ENCODE measurements at places on chromosomes 2 and 18.

DNA sequence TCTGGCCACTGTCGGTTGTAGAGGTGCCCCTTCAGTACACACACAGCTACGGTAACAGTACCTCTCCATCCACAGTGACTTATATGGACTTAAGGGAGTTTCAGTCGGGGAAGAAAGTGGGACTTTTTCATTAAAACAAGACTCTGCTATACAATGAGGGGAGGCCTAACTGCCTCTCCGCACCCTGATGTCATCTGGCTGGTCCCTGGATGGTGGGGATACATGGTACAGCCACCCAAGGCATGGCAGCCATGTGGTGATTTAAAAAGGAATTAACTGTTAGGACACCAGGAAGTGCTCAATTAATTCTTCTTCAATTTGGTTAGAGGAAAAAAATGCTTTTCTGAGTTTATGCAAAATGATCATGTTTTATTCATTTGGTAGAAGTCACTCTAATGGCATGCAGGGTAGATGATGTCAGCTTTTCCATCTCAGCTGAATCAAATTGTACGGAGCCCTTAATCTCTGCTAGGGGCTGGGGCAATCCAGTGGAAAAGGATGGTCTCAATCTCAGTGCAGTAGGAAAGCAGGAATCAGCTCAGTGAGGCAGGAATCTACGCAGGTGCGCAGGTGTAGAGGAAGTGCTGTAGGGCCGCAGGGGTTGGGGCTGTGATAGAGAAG is 243.9 kb downstream of the PRKCE start:
- DNase-seq, result no peak

DNA sequence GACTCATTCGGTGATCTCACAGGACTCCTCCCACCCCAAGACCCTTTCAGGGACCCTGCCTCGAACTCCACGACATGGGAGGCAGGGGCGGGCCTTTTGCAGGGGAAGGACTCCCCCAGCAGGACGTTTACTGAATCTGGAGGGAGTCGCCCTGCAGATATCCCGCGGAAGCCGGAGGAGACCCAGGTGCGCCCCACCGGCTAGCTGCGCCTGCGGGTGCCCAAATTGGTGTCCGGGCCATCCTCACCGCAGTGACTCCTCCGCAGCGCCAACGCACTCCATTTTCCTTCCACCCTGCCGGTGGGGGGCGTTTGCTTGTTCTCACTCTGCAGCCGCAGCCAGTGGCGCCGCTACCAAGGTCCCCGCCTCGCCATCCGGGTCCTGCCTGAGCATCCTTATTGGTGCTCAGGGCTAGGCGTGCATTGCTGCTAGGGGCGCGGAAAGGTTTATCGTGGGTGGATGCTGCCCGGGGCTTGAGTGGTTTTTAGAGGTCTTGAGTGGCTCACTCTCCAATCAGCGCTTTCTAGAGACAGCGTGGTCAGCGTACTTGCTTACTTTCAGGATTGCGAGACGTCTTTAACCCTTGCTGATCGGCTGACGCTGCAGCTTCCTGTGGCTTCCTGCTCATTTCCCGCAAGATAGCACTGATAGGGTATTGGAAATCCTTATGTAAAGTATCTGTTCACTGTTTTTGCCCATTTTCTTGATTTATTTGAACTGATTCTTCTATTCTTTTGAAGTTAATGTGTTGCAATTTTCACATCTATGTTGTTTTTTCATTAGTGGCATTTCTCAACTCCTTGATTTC is 81.4 kb downstream of the BIN1 start:
- DNase-seq, result peak; percentile 55

DNA sequence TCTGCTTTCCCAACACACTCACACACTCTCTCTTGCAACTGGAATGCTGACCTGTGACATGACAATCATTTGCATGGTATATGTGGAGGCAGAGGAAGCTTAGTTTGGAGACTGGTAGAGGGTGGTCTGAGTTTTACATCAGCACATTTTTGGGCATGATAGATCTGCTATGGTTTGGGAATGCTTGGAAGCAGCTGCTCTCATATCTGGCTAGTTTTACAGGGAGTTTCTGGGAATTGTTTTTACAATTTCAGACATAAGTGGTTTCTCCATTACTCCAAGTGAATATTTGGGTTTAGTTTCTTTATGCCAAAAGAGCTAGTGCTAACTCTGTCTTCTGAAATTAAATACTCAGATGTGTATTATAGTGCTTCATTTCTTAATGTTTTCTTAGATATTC is 977.6 kb downstream of the SUCLG1 start:
- DNase-seq, result no peak

DNA sequence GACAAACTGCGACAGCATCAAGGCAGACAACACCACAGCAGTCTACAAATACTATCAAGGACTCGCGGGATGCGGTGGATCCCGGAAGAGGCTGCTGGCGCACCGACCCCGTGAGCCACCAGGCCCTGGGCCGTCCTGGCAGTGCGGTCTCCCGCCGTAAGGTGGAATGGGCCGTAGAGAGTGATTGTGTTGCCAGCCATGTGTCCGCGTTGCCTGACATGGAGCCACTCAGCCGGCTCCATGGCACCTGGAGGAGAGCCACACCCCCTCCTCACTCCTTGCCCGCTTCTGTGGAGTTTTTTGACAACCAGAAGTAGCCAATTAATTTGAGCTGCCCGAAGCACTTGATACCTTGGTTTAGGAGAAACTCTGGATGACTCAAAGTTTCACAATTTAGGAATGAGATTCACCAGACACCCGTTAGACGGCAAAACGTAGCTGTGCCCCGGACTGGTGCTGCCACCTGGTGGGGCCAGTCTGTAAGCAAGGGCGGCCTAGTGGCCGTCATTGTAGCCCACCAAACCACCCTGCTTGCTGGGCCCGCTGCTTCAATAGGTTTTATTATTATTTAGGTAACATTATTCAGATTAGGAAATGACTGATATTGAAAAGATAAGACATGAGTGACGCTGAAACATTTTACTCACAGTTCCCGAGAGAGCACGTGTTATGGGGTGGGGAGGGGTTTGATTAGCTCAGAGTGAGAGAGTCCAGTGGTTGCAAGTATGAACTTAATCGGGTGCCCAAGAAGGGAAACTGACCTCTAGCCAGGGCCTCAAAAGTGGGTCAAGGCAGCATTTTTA is 10.2 kb upstream of the IMP4 start:
- DNase-seq, result peak; percentile 48

DNA sequence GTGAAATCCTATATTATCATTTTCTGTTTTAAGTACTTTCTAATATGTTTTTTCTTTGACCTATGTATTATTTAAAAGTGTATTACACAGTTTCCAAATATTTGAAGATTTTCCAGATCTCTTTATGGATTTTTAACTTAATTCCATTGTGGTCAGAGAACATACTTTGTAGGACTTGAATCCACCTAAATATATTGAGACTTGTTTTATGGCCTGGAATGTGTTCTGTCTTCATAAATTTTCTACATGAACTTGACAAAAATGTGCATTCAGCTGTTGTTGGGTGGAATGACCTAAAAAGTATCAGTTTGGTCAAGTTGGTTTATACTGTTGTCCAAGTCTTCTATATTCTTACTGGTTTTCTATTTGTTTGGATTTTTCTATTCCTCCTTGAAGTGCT is 33.8 kb upstream of the TMEM247 start:
- no peak for DNase-seq

- no peak for DNase-seq
Observed at GRCh38 chr2:86751778-86752177, 31.7 kb downstream of the RMND5A start.

DNA sequence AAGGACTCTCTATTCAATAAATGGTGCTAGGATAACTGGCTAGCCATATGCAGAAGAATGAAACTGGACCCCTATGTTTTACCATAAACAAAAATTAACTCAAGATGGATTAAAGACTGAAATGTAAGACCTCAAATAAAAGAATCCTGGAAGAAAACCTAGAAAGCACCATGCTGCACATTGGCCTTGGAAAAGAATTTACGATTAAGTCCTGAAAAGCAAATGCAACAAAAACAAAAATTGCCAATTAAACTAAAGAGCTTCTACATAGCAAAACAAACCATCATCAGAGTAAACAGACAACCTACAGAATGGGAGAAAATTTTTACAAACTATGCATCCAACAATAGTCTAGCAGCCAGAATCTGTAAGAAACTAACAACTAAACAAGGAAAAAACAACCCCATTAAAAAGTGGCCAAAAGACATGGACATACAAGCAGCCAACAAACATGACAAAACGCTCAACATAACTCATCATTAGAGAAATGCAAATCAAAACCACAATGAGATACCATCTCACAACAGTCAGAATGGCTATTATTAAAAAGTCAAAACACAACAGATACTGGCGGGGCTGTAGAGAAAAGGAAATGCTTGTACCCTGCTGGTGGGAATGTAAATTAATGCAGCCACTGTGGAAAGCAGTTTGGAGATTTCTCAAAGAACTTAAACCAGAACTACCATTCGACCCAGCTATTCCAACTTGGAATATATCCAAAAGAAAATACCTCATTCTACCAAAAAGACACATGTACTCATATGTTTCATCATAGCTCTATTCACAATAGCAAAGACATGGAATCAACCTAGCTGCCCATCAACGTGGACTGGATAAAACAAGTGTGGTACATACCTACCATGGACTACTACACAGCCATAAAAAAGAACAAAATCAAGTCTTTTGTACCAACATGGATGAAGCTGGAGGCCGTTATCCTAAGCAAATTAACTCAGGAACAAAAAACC is 30.6 kb downstream of the SEPTIN10 start:
- no peak for DNase-seq

GRCh38 chr18:75066936-75067335 is 142.0 kb downstream of the PTGR3 start:
- no peak for DNase-seq

DNA sequence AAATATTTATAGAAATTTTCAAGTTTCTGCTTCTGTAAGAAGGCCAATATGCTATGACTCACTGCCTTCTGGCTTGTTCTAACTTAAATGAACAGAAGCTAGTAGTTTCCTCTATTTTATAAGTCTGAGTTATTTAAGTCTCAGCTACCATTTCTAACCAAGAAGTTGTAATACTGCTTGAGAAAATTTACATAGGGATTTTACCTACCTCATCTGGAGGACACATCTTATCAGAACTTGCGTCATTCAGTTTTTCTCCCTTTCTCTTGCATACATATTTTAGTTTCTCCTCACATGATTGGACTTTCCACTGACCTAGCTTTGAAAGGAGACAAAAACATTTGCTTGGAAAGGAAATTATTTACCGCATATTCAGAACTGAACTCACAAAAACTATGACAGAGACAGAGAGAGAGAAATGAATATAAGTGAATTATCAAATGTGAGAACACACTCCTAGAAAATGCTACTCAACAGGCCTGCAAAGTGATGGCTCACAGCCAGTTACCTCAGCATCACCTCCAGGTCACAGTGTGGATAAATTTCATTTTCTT is 81.1 kb upstream of the CD302 start:
- DNase-seq, result no peak

- no peak for DNase-seq
Observed at GRCh38 chr2:153808679-153809078, 63.0 kb upstream of the GALNT13 start.

GRCh38 chr2:25176138-25176537 is 7.8 kb upstream of the POMC start:
- no peak for DNase-seq

- DNase-seq, result no peak
Observed at GRCh38 chr2:44889096-44889495, 52.4 kb upstream of the SIX3 start.

- no peak for DNase-seq
Observed at GRCh38 chr18:3692113-3692621, 242.2 kb downstream of the TGIF1 start.

- no peak for DNase-seq
Observed at GRCh38 chr2:68829749-68830148, 41.4 kb downstream of the BMP10 start.

- DNase-seq, result no peak
Observed at GRCh38 chr2:200278694-200279316, 27.7 kb upstream of the SPATS2L start.

- DNase-seq, result no peak
Observed at GRCh38 chr2:21270708-21271122, 146.9 kb downstream of the TDRD15 start.

DNA sequence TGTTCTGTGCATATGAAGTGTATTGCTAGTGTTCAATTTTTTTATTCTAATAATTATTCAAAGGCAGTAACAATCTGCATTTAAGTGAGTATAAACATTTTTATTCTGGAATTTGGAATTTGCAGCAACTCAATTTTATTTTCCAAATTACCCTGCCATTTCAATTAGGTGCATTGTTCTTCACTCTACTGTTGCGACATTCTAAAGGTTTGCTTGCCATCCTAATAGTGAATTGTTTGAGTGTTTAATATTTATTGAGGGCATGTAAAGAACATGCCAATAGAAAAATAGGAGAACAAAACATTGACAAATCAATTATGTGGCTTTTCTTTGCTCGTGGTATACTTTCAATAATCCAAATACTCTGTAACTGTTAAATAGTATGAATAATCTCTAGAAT is 18.0 kb downstream of the MEIS1 start:
- DNase-seq, result no peak

DNA sequence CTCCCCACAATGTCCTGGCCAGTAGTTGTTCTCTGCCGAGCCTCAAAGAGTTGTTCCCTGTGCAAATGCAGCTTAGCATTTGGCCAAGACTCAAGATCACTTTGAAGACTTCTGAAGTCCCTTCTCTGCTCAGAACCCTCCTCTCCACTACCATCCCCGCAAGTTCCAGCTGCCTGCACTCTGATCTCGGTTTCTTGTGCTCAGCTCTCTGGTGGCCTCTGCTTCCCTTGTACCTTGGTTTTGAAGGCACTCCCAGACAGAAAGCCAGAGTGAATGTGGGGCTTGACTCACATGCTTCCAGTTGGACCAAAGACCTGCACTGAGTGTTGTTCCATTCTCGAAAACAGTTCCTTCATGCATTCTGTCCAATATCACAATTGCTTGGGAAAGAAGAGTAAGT is 28.6 kb downstream of the CRACDL start:
- no peak for DNase-seq

All from activated T-helper 1 cell treated with Interleukin-2 at 50 U/mL for 16 hours (primary cell).